ENCODE measurements at places on chromosomes 2 and 18.

GRCh38 chr2:229342376-229342775 lies 71.3 kb upstream of the PID1 start:
- DNase-seq: no peak

DNA sequence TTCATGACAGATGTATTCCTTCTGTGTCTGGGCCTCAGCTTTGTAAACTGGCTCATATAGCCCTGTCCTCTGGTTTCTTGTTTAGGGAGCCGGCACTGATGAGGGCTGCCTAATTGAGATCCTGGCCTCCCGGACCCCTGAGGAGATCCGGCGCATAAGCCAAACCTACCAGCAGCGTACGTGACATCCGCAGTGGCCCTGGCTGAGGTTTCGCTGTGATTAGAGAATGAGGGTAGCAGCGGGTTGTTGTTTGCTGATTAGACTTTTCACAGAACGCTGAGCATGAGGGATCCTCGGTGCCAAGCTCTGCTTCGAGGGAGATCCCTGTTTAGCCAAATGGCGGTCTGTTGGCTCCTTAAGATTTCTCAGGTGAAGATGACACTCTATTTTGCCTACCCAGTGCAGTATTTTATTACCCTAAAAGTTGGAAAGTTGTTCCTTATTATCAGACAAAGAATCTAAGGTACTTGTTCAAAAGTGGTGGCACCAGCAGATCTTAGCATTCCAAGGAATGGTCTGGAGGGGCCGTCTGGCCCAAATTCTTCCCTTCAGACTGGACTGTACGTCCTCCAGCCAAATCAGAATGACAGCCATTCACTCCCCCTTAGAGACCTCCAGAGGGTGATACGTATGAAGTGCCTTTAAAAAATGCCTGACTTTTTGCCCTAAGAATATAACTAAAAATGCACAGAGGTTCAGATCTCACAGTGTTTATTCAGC lies 21.5 kb upstream of the GMCL1 start:
- no peak for DNase-seq

DNA sequence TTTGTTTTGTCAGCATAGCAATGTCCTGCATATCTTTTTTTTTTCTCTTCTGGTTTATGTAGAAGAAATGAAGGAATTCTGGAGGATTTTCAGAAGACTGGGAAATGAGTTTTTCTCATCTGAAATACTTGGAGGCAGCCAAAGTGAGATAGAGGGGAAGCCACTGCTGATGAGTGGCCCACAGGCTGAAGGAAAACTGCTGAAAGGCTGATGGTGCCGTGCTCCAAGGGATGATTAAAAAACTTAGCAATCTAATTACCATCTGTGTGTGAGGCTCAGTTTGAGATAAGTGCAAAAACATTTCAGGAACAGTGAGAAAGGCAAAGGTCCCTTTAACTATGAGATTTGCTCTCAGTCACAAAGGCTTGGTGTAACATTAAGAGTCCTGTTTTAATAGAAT lies 98.5 kb downstream of the EVA1A start:
- DNase-seq: no peak

DNA sequence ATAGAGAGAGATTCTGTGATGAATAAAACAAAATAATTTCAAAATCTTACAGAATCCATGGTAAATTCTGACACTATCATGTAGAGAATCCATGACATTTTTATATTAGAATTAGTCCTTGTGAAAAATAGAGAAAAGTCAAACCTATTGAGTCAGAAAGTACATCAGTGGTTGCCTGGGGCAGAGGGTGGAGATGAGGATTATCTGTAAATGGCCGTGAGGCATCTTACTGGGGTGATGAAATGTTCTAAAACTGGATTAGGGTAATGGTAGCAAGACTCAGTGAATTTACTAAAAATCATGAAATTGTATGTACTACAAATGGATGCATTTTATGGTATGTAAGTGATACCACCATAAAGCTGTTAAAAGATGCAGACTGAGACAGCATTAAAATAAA lies 323.1 kb downstream of the SLC8A1 start:
- no peak for DNase-seq

All from DMS 273 treated with DMSO at 0.1 percent for 48 hours (cell line).